ENCODE measurements at places on chromosomes 1 and 21.

DNA sequence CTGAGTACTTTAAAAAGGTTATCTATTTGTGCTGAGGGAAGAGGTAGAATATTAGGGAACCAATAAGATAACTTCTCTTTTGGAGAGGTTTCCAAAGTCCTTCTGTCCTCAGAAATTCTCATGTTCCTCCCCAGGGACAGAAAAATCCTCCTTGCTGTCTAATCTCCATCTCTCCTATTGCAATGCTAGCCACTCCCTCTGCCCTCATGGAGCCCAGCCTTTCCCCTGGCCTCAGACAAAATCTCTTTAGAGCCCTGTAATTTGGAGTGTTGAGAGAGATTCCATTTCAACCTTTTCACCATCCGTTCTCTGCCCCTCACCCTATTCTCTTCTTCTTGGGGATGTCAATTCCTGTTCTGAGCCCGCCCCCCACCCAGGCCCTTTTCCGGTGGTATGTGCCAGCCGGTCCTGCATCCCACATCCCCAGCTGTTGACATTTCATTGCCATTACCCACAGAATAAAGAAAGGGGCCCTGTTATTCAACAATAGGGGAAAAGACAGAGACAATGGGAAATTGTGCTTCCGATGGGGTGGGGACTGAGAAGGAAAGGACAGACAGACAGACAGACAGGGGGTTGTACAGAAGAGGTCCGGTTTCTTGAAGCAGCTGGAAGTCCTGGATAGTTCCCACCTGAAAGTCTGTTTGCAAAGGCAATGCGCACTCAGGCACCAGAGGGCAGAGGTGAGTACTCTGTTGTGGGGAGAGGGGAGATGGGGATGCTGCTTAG is at the start of gene HAPLN2:
Gene HAPLN2 (plus strand): TSS at position 563 of the 729 bp plus-strand sequence. CDS start 4,076 bp downstream, outside the sequence.
- no peak for DNase-seq

DNA sequence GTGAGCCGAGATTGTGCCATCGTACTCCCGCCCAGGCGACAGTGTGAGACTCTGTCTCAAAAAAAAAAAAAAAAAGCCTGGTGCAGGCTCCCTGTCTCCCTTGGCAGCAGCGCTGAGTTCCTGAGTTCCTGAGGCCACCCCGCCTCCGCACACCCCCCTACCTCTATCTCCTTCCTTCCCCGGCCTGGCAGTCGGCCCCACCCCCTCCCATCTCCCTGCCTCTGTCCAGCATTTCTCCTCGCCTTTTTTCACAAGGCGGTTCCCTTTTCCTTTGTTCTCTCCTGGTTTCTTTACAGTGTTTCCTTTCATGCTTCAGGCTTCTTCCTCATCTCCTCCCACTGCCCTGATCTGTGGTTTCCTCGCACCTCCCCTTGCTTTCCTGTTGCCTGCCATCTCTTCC is 2.7 kb downstream of the RORC start:
- no peak for DNase-seq

DNA sequence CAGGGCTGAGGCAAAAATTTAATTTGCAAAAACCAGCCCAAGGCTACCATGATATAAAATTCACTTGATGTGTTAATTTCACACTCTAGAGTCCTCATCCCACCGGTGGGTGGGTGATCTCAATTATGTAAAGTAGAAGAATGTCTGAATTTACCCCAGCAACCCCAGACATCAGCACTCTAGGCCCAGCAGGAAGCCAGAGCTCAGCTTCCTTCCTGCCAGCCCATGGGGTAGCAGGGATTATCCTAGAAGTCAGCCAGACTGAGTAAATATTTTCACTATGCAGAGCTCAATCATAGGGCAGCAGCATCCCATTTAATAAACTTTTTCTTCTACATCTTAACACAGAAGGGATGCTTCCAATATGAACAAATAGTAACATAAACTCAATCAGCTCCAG is 71.0 kb downstream of the SIPA1L2 start:
- no peak for DNase-seq

DNA sequence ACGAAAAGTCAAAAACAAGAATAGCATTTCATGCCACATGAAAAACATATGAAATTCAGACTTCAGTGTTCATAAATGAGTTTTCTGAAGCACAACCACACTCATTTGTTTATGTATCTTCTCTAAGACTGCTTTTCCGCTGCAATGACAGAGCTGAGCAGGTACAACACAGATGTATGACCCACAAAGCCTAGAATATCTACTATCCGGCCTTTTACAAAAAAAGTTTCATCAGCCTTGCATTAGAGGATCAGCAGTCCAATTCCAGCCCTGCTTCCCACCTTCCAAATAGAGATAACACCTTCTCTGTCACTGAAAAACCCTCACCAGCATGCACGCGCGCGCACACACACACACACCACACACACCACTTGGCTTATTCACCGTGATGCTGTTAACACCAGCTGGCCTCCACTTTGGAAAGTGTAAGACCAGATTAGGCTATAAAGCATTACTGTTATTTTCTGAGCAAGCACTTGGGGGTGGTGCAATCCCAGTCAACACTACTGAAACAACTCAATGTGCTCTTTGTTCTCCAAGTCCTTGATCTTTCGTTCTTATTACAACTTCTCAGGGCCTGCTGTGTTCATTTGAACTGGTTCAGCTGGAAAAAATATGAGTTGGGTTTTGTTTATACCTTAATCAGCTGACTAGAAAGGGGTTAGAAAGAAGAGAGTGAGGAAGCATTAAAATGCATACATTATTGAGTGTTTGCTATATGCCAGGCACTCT is 90.0 kb downstream of the GLUL start:
- no peak for DNase-seq

DNA sequence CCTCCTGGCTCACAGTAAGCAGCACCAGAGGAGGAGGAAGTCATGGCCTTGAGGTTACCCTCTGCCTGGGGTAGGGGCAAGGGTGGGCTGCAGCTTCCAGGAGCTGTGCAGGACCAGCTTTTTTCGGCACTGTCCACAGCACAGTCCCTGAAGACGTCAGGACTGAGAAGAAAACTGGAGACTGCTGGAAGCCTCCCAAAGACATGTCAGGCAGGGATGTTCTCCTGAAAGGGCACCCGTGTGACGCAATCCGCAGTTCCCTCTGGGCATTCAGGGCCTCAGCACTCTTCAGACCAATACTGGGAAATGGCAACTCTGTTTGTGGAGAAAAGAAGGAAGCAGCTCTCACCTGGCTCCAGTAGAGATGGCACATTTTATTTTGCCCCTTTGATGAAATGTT is 64.8 kb upstream of the TENT5C start:
- no peak for DNase-seq

- DNase-seq = no peak
These were observed 57.5 kb downstream of the CASQ2 start for GRCh38 chr1:115710859-115711624.

- no peak for DNase-seq
These were observed 3.7 kb downstream of the GLIS1 start for GRCh38 chr1:53735261-53735660.

- no peak for DNase-seq
These were observed 160.5 kb downstream of the PDE4B start for GRCh38 chr1:65953170-65953569.

DNA sequence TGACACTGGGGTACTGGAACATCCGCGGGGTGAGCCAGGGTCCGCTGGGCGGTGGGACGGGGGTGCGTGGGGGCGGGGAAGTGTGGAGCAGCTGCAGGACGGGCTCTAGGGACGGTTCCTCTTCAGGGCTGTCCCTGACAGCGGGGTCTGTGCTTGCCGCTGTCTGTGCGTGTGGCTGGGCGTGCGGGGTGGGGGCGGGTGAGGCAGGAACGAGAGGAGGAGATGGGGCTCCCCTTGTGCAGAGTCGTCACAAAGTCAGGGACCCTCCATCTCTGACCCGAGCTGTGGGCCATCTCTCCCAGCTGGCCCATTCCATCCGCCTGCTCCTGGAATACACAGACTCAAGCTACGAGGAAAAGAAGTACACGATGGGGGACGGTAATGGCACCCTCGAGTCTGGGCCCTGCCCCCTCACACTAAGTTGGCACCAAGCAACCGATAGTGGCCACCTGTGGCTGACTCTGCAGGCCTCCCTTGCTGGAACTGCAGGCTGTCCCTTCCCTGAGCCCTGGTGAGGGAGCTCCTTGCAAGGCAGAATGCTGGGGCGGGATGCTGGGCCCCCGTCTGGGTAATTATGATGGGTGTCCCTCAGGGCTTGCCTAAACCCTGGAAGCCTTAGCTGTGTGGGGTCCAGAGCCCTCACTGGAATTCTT is 392 bp downstream of the GSTM2 start:
- no peak for DNase-seq

DNA sequence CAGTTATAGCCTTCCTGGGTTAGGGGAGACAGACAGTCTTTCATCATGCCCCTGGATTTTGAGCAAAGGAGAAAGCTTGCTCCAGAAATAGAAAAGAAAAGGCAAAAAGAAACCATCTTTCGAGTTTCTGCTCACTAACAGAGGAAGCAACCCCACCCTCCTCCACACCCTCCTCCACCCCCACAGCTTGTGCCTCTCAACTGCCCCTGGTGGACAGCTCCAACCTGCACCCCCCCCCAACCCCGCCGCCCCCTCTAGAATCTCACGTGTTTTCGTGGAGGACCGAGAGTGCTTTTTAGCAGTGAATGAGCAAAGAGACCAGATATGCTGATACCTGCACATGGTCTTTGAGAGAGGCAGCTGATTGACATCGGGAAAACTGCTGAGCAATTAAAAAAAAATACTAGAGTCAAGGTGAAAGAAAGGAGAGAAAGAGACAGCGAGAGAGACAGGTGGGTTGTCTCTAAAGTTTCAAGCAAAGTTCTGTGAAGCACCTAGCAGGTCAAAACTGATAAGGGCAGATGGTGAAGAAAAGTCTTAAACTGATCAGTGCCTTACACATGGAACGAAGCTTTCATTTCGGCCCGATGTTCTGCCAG is 358.3 kb downstream of the KIF26B start:
- DNase-seq = no peak

- no peak for DNase-seq
These were observed 4.7 kb upstream of the SPATA45 start for GRCh38 chr1:212852105-212852688.

- no peak for DNase-seq
These were observed 11.7 kb downstream of the COL18A1 start for GRCh38 chr21:45416620-45417019.

GRCh38 chr1:112436384-112437156 is 40.6 kb downstream of the CTTNBP2NL start:
- DNase-seq = no peak

DNA sequence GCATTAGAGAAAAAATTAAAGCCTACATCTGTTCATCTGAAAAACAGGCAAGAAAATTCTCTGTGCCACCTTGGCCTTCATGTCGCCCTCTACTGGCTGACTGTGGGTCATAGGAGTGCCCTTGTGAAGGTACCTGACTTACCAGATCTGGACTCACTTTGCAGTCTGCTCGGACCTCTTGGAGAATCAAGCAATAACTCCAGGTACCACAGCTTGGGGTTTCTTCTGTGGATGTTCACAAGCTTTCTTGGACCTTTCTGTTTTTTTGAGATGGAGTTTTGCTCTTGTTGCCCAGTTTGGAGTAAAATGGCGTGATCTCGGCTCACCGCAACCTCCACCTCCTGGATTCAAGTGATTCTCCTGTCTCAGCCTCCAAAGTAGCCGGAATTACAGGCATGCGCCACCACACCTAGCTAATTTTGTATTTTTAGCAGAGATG is 2.4 kb upstream of the PRAMEF18 start:
- peak; percentile 69 for DNase-seq

DNA sequence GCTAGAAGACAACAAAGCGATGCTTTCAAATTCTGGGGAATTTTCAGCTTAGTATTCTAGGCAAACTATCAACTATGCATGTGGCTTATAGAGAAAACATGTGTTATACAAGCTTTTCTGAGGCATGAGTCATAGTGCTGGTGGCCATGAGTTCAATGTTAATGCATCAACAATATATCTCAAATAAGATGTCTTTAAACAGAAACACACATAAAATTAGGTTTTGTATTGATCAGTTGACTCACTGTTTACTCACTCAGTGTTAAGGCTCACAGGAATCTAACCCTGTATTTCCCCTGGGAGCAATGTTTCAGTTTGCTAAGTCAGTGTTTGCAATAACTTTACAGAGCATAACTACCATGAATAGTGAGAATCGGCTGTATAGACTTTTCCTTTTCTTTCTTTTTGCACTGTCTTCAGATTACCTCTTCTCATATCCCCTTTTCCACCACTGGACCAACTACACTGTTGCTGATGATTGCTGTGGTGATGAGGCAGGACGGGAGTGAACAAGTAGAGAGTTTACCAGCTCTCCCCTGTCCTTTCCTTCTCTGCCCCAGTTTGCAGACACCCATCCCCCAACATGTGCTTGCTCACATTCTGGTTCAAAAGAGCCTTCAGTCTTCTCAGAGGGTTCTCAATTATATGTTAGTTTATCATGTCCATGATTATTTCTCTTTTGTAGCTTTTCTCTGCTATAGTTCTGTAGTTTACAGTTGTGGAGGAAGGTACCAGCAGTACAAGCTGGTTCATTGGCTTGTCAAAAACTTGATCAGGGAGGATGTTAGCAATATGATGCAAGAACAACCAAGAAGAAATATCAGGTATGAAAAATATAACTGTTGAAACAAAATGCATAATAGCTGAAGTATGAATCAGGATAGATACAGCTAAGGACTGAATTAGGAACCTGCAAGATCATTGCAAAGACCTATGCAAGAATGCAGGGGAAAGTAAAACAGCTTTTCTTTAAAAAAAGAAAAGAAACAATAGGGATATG is 23.9 kb downstream of the CD2 start:
- no peak for DNase-seq

DNA sequence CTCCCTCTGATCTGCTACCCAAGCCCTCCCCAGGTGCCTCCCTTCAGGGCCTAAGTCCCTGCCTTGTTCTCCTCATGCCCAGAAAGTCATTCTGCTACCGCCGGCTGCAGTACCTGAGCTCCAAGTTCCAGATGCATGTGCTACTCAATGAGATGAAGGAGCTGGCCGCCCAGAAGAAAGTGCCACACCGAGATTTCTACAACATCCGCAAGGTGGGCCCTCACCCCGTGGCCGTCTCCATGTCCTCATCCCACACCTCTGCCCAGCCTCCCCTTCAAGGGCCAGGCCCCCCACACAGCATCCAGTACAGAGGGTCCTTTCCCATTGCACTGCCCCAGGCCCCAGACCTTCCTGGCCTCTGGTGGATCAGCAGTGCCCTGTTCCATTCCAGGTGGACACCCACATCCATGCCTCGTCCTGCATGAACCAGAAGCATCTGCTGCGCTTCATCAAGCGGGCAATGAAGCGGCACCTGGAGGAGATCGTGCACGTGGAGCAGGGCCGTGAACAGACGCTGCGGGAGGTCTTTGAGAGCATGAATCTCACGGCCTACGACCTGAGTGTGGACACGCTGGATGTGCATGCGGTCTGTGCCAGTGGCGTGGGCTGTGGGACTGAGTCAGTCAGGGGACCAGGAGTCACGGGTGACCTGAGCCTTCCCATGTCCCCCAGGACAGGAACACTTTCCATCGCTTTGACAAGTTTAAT is 8.2 kb downstream of the AMPD2 start:
- no peak for DNase-seq

All from stimulated activated CD4-positive, alpha-beta T cell treated with anti-CD3 and anti-CD28 coated beads, Interleukin-2, amount 100 ng/mL, for 24 hours (primary cell).